ENCODE measurements at places on chromosomes 16 and 17. TPM values are rescaled to one million over a fixed set of nuclear protein-coding genes. Genes with fewer than 3 reads are reported as not detected.

- H3K27ac ChIP-seq, result no peak overlapping the region
- H3K4me3 ChIP-seq, result no peak overlapping the region
- no peaks in the 10 kb centered on the region for H3K27me3 ChIP-seq
Observed at GRCh38 chr16:85491058-85491771, 121.9 kb upstream of the GSE1 start.

DNA sequence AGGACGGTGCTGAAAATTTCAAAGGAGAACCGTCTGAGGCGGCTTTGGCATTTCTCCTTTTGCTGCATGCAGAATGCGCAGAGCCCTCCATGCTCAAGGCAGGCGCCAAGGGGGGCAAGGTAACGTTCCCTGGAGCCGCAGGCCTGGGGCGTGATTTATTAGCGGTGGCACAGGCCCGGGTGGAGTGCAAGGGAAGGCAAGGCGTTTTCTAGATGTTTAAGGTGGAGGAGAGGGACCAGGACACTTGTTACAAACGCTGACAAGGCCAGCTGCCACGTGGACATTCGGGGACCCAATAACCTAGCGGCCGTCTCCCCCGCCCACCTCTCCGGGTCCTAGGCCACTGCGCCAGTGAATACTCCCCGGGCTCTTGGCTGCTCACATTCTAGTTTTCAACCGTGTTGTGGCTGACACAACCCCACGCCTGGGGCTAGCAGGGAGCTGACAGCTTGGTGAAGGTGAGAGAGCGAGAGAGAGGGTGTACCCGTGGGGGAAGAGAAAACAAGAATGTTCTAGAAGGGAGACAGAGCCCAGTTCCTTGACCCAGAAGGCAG, 250.1 kb downstream of the C16orf95 start:
- DNase-seq, result no peak
- no peaks in the 10 kb centered on the region for H3K36me3 ChIP-seq
- H3K4me3 ChIP-seq, result no peak overlapping the region
- H3K4me1 ChIP-seq, result no peaks in the 10 kb centered on the region
- H3K27me3 ChIP-seq, result peaks cover 37% of the 10 kb centered on the region

The IL17C gene
- total RNA-seq, result not detected

DNA sequence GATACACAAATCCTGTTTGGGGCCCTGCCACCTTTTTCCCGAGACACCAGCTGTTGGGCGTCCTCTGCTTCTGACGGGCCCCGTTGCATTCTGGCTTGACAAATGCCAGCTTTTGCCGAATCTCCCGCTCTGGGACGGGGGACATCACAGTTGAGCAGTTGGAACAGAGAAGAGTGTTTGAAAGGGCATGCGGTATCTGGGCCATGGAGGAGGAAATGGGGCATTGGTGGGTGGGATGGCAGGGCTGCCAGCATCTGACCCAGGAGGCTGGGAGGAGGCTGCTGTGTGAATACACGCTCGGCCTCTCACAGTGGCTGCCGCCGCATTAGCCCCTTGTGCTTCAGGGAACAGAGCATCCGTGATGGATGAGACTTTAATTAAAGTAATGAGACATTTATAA, 184.3 kb upstream of the TNRC6C start:
- H3K27ac ChIP-seq, result no peak overlapping the region
- no peaks in the 10 kb centered on the region for H3K27me3 ChIP-seq
- no peak overlapping the region for H3K4me3 ChIP-seq
- H3K36me3 ChIP-seq, result no peaks in the 10 kb centered on the region
- DNase-seq, result no peak
- H3K4me1 ChIP-seq, result peaks cover 11% of the 10 kb centered on the region

DNA sequence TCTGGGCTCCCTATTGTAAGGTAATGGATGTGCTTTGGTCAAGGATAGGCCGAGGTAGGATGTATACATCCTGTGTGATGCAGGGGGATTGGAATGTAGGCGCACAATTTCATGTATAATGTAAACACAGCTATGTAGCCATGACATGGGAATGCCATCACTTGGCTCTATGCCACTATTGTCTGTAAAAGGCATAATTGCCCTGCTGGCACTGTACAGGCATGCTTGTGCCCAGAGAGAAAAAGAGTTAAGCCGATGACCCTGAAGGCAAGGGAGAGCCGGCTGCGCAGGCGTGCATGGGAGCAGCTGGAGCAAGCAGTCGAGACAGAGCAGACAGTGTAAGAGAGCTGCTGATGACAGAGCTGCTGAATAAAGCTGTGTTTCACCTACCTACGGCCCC, 212.5 kb upstream of the CPHXL start:
- DNase-seq, result no peak
- H3K27me3 ChIP-seq, result no peaks in the 10 kb centered on the region
- H3K4me3 ChIP-seq, result no peak overlapping the region
- H3K4me1 ChIP-seq, result no peaks in the 10 kb centered on the region

The KAT7 gene
- 178 TPM for total RNA-seq

- no peaks in the 10 kb centered on the region for H3K4me1 ChIP-seq
- no peak overlapping the region for H3K4me3 ChIP-seq
- no peaks in the 10 kb centered on the region for H3K36me3 ChIP-seq
- H3K27me3 ChIP-seq, result no peaks in the 10 kb centered on the region
- H3K27ac ChIP-seq, result no peak overlapping the region
Observed at GRCh38 chr17:66143657-66144282, 48.2 kb downstream of the CEP112 start.

- no peak for DNase-seq
- H3K36me3 ChIP-seq, result peaks cover 4% of the 10 kb centered on the region
- H3K4me3 ChIP-seq, result no peak overlapping the region
- H3K27ac ChIP-seq, result no peak overlapping the region
- H3K27me3 ChIP-seq, result no peaks in the 10 kb centered on the region
Observed at GRCh38 chr16:29674188-29674587, 4.8 kb upstream of the QPRT start.

- peaks cover 33% of the 10 kb centered on the region for H3K27me3 ChIP-seq
- no peak overlapping the region for H3K27ac ChIP-seq
- no peaks in the 10 kb centered on the region for H3K36me3 ChIP-seq
- H3K4me1 ChIP-seq, result peaks cover 2% of the 10 kb centered on the region
- DNase-seq, result no peak
Observed at GRCh38 chr17:52157603-52158449, 688 bp downstream of the CA10 start.

The CD300A gene
- total RNA-seq, result 2.6 TPM

The RRAD gene
- 0.28 TPM for total RNA-seq

DNA sequence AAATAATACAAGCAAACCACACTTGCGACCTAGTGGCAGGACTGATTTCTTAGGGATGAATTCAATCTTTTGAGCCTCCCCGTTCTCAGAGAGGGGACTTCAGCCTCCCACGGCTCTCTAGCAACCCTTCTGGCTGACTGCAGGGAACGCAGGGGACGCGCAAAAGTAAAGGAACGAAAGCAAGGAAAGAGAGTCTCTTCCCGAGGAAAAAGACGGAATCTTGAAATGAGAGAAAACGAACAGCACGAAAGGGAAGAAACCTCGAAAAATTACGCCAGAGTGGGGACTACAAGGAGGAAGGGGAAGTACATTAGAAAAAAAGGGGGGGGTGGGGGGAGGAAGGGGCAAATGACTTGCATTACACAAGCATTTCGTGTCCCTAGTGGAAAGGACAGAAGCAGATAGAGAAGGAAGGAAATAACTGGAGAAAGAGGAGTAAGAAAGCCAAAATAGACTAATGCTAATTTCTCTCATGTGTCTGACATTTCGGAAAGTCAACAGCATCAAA, 1.2 kb downstream of the GRB2 start:
- peaks cover 46% of the 10 kb centered on the region for H3K4me1 ChIP-seq
- no peaks in the 10 kb centered on the region for H3K27me3 ChIP-seq
- H3K27ac ChIP-seq, result peak overlapping the region; percentile 89
- peak overlapping the region; percentile 100 for H3K4me3 ChIP-seq
- DNase-seq, result peak; percentile 19

GRCh38 chr16:83481589-83481988, 326.2 kb upstream of the HSBP1 start:
- H3K4me3 ChIP-seq, result no peak overlapping the region
- H3K4me1 ChIP-seq, result no peaks in the 10 kb centered on the region
- H3K36me3 ChIP-seq, result no peaks in the 10 kb centered on the region
- no peak overlapping the region for H3K27ac ChIP-seq

- H3K36me3 ChIP-seq, result peaks cover 11% of the 10 kb centered on the region
- DNase-seq, result no peak
- no peak overlapping the region for H3K27ac ChIP-seq
- H3K27me3 ChIP-seq, result no peaks in the 10 kb centered on the region
- H3K4me1 ChIP-seq, result peaks cover 62% of the 10 kb centered on the region
Observed at GRCh38 chr17:14206891-14207290, 29.8 kb downstream of the CDRT15 start.

The DECR2 gene
- 5.7 TPM for total RNA-seq

GRCh38 chr17:50155115-50155819, 4.8 kb upstream of the PPP1R9B start:
- peaks cover 39% of the 10 kb centered on the region for H3K4me1 ChIP-seq
- no peak for DNase-seq
- H3K4me3 ChIP-seq, result no peak overlapping the region
- H3K36me3 ChIP-seq, result no peaks in the 10 kb centered on the region
- H3K27me3 ChIP-seq, result no peaks in the 10 kb centered on the region
- H3K27ac ChIP-seq, result no peak overlapping the region

The MPP2 gene
- 3.5 TPM for total RNA-seq

The PITPNM3 gene
- 0.41 TPM for total RNA-seq

The CEMP1 gene
- total RNA-seq, result 1.0 TPM

DNA sequence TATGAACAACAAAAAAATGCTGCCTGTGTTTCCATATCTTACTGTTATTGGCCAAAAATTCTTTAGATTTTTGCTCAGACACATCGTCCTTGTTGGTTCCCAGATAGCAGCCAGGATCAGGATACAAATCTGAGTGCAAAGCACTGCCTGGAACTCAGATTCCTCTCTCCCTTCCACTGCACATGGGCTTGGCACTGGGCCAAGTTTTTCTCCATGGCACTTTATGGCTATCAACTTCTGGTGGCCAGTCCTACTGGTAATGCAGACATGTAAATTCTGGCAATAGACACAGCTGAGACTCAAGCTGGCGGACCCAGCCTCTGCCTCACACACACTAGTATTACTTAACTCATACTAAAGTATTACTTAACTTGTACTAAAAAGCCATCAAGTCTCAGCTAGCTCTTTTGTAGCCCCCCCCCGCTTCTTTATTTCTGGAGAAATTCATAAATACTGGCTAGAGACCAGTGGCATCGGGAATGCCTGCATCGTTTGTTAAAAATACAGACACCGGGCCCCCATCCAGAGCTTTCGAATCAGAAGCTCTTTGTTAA, 181.2 kb upstream of the COX10 start:
- H3K27ac ChIP-seq, result no peak overlapping the region
- H3K27me3 ChIP-seq, result no peaks in the 10 kb centered on the region
- no peaks in the 10 kb centered on the region for H3K4me1 ChIP-seq
- no peaks in the 10 kb centered on the region for H3K36me3 ChIP-seq
- peak; percentile 5 for DNase-seq

- no peak overlapping the region for H3K4me3 ChIP-seq
- DNase-seq, result no peak
- H3K27ac ChIP-seq, result no peak overlapping the region
- peaks cover 33% of the 10 kb centered on the region for H3K36me3 ChIP-seq
- H3K4me1 ChIP-seq, result peaks cover 19% of the 10 kb centered on the region
Observed at GRCh38 chr16:15059324-15059723, 3.5 kb upstream of the NTAN1 start.

DNA sequence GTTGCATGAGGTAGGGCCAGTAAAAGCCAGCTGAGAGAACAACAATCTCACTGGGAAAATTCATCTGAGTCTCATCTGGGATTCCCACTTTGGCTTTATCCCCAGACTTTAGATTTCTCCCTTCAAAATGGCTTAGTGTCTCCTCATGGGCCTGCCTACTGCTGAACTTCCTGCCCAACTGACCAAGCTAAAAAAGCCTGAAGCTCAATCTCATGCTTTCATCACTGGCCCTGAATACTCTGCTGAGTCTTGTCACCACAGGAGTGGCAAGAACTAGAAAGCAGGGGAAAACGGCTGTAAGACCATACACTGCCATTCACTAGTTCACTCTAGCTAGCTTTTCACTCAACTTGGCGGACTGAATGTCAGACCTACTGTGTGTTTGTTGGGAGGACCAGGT, 96.4 kb upstream of the NOG start:
- H3K36me3 ChIP-seq, result no peaks in the 10 kb centered on the region
- H3K27me3 ChIP-seq, result no peaks in the 10 kb centered on the region
- no peaks in the 10 kb centered on the region for H3K4me1 ChIP-seq
- H3K4me3 ChIP-seq, result no peak overlapping the region
- DNase-seq, result no peak

GRCh38 chr17:81992306-81993102, 15.1 kb downstream of the ASPSCR1 start:
- H3K4me1 ChIP-seq, result no peaks in the 10 kb centered on the region
- H3K27ac ChIP-seq, result no peak overlapping the region
- H3K36me3 ChIP-seq, result peaks cover 3% of the 10 kb centered on the region
- DNase-seq, result no peak
- no peaks in the 10 kb centered on the region for H3K27me3 ChIP-seq

DNA sequence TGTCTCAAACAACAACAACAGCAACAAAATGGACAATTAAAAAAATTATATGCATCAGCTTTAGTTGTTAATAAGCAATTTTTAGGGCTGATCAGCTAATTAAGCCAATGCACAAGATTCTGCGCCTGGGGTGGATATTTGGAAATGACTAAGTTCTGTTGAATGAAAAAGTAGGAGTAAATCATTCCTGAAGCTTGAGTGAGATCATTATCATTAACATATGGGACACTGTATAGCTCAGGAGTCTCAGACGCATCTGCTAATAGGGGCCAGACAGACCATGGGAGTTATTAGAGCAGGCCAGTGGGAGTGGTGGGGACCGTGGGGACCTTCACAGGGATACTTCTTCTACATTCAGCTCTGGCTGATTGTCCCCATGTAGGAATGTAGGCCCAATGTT, 22.8 kb downstream of the IRX5 start:
- no peak overlapping the region for H3K27ac ChIP-seq
- H3K4me3 ChIP-seq, result no peak overlapping the region
- H3K36me3 ChIP-seq, result no peaks in the 10 kb centered on the region

Data from CD4-positive, alpha-beta T cell (primary cell).